IMR-90 (cell line): ENCODE measurements at places on chromosomes 12 and 14. TPM values are rescaled to one million over a fixed set of nuclear protein-coding genes. Genes with fewer than 3 reads are reported as not detected.

GRCh38 chr14:68104518-68104917 is 284.9 kb downstream of the RAD51B start:
- H3K4me1 ChIP-seq, result peaks cover 4% of the 10 kb centered on the region; the same call in 1 of the 2 replicates
- H3K4me3 ChIP-seq, result no peak overlapping the region
- no peaks in the 10 kb centered on the region for H3K36me3 ChIP-seq

GRCh38 chr12:27779416-27779919 is 565 bp upstream of the KLHL42 start:
- peaks cover 15% of the 10 kb centered on the region for H3K4me1 ChIP-seq
- H3K4me3 ChIP-seq, result peak overlapping the region; percentile 61
- H3K27me3 ChIP-seq, result no peaks in the 10 kb centered on the region
- H3K36me3 ChIP-seq, result 0 out of 2 replicates have a peak, but pooled peaks cover 5% of the 10 kb centered on the region
- DNase-seq, result no peak

GRCh38 chr14:71711619-71712018 is 220.6 kb upstream of the RGS6 start:
- H3K4me1 ChIP-seq, result peaks cover 23% of the 10 kb centered on the region
- peak overlapping the region; percentile 94 for H3K27ac ChIP-seq
- peak; percentile 94 for DNase-seq
- H3K4me3 ChIP-seq, result no peak overlapping the region

GRCh38 chr12:38811814-38812356 is 93.5 kb downstream of the CPNE8 start:
- no peak overlapping the region for H3K27ac ChIP-seq
- no peaks in the 10 kb centered on the region for H3K27me3 ChIP-seq
- H3K36me3 ChIP-seq, result no peaks in the 10 kb centered on the region
- no peak overlapping the region for H3K4me3 ChIP-seq

DNA sequence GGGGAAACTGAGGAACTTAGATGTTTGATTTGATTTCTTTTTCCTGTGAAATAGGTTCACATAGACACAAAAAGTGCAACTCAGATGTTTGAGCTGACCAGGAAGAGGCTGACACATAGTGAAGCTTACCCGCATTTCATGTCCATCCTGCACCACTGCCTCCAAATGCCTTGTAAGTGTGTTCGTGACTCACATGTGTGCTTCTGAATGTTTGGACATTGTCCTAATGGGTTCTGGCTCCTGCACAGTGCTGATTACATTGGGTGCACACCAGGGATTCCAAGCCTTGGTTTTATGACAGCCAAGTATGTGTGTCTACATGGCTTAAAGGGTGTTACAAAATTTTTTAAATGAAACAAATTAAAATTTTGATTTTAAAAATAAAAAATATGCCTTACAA is 137.4 kb downstream of the DAAM1 start:
- H3K27ac ChIP-seq, result no peak overlapping the region
- H3K27me3 ChIP-seq, result no peaks in the 10 kb centered on the region
- DNase-seq, result peak; percentile 84
- peaks cover 2% of the 10 kb centered on the region; the same call in 1 of the 2 replicates for H3K4me1 ChIP-seq
- H3K36me3 ChIP-seq, result no peaks in the 10 kb centered on the region

- H3K4me3 ChIP-seq, result no peak overlapping the region
- no peak for DNase-seq
- no peak overlapping the region for H3K27ac ChIP-seq
- no peaks in the 10 kb centered on the region for H3K36me3 ChIP-seq
- no peaks in the 10 kb centered on the region for H3K4me1 ChIP-seq
These were observed 745.8 kb downstream of the SLC6A15 start for GRCh38 chr12:84166812-84167211.

DNA sequence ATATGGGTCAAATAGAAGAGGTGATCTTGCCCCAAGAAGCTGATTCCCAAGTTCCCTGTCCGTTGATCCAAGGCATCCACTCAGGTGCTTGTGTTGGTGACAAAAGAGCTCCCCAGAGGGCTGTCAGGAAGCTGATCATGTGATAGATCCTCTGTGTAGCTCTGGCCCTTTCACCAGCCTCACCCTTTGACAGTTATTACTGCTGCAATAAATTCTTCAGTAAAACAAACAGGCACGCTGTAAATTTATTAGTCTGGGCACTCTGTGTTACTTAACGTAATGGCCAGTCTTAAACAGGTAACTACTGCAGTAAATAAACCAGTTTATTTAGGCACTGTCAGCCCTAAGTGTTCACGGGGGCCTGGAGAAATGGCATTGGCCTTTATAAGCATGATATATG is 473.9 kb downstream of the BCL11B start:
- no peak for DNase-seq
- no peak overlapping the region for H3K4me3 ChIP-seq
- no peak overlapping the region for H3K27ac ChIP-seq
- no peaks in the 10 kb centered on the region for H3K4me1 ChIP-seq
- H3K27me3 ChIP-seq, result no peaks in the 10 kb centered on the region

The PPP2R5E gene
- total RNA-seq, result 12.2 and 21.1 TPM in 2 replicates

The RTL1 gene
- total RNA-seq, result not detected in 2 replicates

The MYO1H gene
- not detected in 2 replicates for total RNA-seq

The DCAF4 gene
- 24.7 and 29.4 TPM in 2 replicates for total RNA-seq

The ERH gene
- 64.2 and 189 TPM in 2 replicates for total RNA-seq
